Heart right ventricle (tissue), 16 donors: ENCODE measurements at places on chromosomes 16 and 17. TPM values are rescaled to one million over a fixed set of nuclear protein-coding genes. Genes with fewer than 3 reads are reported as not detected.

- DNase-seq = no peak
Measured at GRCh38 chr16:55530316-55530856, 21.5 kb downstream of the LPCAT2 start.

CSH1 gene
- polyA plus RNA-seq = not detected

TERB1 gene
- polyA plus RNA-seq = not detected

DNA sequence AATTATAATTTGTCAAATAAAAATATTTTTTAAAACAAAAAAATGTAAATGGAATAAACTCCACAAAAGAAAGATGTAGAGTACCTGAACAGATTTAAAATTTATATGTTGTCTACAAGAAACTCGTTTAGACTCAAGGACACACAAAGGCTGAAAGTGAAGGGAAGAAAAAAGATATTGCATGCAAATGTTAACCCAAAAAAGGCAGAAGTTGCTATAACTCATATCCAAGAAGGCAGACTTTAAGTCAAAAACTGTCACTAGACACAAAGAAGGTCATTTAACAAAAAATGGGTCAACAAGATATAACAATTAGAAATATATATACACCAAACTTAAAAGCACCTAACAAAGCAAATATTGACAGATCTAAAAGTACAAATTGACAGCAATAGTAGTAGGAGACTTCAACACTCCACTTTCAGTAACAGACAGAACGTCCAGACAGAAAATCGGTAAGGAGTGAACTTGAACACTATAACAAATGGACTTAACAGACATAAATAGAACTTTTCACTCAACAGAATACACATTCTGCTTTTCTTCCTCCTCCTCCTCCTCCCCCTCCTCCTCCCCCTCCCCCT, 40.8 kb upstream of the MYLK3 start:
- DNase-seq = no peak

- DNase-seq = peak; percentile 70
Measured at GRCh38 chr17:17001874-17002520, 30.1 kb upstream of the TNFRSF13B start.

DNA sequence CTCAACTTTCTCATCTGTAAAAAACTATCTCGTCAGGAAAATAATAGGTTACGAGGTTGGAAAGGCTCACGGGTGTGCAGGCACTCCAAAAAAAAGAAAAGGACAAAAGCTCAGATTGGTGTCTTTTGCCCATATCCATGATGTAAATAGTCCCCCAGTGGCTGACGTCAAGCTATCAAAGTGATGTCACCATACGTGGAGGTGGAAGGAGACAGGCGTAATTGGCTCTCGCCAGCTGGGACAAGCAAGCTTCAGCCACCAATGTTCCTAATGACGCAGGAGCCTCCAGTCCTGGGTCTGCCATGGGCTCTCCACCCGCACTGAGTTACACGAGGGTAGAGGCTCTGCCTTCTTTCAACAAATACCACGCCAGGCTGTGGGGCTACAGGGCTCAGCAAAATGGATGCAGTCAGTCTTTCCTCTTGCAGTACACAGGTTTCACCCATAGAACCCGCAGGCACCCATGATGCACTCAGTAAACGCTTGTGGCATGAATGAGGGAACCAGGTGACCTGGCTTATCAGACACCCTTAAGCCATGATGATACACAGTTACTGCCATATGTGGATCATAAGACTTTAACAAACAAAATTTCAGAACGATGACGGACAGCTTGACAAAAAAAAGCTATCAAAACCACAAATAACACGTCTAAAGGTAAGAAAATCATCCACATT, 50.5 kb downstream of the COTL1 start:
- DNase-seq = no peak

USH1G gene
- polyA plus RNA-seq = not detected
